ENCODE measurements at places on chromosomes 16 and 17.

DNA sequence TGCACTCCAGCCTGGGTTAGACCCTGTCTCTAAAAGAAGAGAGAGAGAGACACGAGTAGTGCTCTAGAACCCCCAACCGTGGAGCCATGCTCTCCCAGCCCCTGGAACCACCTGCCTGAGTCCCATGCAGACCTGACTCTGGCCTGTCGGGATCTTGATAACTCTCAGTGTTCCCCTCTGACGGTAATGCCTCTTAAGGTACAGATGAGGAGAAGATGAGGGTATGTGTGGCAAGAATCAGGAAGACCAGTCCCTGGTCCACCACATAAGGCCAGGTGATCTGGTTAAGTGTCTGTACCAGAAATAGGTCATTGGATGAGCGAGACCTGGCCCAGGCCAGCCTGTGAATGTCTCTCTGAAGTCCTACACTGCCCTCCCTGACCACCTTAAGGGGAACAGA lies 18.4 kb downstream of the OSBPL7 start:
- no peak for DNase-seq

GRCh38 chr17:58272367-58273280 lies 8.1 kb downstream of the MPO start:
- DNase-seq = no peak

DNA sequence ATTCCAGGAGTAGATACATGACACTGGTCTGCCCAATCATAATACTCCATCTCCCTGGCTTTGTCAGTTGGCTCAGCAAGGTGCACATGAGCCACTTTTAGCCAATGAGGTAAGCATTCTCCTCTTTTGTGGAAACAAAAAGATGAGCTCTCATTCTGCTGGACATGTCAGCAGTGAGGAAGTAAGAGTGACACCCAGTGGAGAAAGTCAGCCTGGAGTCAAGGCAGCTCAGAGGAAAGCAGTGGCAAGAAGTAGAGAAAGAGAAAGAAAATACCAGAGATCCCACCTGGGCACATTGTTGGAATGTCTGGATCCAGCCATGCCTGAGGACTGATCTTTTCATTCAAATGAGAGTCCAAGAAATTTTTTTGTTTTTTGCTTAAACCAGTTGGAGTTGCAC lies 496.9 kb upstream of the C16orf82 start:
- no peak for DNase-seq

DNA sequence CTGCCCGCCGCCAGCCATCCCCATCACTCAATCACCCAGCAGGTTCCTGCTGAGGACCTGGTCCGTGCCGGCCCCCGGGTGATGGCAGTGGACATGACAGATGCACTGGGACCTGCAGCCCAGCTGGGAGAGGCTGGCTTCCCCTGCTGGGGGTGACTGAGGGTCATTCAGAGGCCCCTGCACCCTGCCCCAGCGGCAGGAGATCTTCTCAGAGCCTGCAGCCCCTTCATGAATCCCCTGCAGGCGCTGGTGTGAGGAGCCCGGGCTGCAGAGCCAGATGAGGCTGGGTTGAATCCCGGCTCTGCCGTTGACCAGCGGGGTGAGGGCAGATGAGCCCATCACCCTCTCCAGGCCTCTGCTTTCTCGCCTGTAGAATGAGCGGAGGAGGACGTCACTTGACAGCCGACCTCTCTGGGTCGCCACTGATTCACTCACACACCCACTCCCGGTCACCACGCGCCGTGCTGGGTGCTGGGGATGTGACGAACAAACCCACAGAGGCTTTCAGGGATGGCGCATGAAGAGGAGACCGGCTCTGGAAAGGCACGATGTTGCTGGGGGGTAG lies 95.2 kb upstream of the CIBAR2 start:
- no peak for DNase-seq

GRCh38 chr17:82457073-82457928 lies 1.2 kb upstream of the NARF start:
- DNase-seq = no peak

DNA sequence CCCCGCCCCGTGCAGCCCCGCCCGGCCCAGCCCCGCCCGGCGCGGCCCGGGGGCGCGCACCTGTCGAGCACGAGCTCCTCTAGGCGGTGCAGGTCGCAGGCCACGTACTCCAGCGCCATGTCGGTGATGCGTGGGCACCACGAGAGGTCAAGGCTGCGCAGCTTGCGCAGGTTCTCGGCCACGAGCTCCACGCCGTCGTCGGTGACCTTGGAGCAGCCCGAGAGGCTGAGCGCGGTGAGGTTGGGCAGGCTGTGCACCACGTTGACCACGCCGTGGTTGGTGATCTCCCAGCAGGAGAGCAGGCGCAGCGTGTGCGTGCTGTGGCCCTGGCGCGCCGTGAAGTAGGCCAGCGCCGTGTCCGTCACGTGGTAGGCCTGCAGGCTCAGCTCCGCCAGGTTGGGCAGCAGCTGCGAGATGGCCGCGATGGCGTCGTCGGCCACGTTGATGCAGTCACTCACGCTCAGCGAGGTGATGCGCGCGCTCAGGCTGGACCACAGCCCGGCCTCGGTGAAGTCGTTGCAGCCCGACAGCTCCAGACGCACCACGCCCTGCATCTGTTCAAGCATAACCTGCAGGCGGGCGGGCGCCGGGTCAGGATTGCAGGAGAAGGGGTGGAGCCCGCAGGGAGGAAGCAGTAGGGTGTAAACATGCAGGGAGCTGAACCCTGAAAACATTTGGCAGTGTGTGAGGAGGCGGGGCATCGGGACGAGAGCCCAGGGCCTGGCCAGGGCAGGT lies 5.3 kb upstream of the WDR24 start:
- DNase-seq = peak; percentile 38

DNA sequence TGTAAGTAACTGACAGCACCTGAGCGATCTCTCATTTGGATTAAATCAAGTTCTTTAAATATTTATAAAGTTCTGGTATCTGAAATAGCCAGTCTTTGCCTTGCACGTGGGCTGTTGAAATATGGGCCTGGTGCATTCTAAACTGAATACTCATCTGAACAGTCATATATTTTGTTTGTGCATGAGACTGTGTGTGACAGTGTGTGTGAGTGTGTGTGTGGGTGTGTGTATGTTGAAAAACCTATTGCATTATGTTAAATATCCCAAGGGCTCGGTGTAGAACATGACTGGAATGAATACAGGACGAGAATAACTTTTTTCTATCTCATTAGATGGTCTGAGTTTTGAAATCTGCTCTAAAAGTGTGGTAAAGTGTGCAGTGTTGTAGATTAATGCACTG lies 82.4 kb upstream of the TOX3 start:
- no peak for DNase-seq

- DNase-seq = no peak
Observed at GRCh38 chr17:1562176-1562643, 382 bp downstream of the PITPNA start.

GRCh38 chr17:77741109-77741508 lies 217.4 kb upstream of the TNRC6C start:
- peak; percentile 2 for DNase-seq

- DNase-seq = no peak
Observed at GRCh38 chr16:54931120-54932014, 702 bp downstream of the IRX5 start.

GRCh38 chr17:77470800-77471733 lies 330.3 kb downstream of the SEC14L1 start:
- DNase-seq = no peak

- no peak for DNase-seq
Observed at GRCh38 chr17:75390982-75391381, 14.5 kb downstream of the GRB2 start.

DNA sequence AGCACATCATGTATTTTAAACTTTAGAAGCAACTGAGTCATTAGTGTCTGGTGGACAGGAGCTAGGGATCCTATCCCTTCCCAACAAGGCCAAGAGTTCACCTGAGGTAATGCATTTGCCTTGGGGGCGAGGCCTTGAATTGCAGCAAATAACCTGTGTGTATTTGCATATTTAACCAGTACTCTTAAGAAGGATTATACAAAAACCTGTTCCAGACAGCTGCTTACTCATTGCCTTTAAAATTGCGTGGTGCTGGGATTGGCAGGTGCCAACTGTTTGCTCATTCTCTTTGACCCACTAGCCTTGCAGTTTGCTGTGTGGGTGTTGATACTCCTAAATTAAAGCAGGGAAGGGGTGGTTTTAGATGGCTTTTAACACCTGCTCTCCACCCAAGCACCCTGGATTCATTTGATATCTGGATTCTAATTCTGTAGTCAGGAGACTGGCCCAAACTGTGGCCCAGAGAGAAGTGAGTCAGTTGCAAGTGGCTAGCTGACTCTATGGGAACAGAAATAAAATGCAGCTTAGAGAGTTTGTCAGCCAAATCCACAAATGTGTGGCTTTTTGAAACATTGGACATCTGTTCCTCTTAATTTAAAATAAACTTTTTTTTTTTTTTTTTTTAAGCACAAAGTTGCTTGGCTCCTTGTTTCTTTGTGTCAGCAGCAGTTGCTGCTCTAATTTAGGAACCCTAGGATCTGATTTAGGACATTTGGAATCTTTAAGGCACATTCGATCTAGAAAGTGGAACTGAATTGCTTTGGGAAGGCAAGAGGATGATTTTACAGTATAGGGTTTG lies 46.9 kb downstream of the TUBD1 start:
- DNase-seq = no peak

DNA sequence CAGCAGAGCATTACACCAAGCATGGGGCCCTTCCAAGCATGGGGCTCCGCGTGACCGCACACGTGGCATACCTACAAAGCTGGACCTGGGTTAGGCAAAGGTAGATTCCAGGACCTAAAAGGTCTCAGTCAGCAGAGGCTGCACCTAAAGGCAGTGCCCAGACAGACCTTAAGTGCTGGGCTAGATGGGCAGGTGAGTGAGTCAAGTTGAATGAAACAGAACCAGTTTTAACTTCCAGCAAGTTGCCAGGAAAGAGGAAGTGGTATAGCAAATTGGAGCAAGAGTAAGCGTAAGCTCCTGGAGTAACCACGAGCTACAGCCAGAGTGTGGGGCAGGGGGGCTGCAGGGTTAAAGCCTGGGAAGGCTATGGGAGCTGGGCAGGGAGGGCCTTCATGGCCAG lies 49.5 kb downstream of the SRCIN1 start:
- no peak for DNase-seq

- no peak for DNase-seq
Observed at GRCh38 chr17:49995055-49995738, at the start of gene DLX3. Gene DLX3 (minus strand): TSS chr17:49995224. CDS start chr17:49994998, 226 bp downstream.

DNA sequence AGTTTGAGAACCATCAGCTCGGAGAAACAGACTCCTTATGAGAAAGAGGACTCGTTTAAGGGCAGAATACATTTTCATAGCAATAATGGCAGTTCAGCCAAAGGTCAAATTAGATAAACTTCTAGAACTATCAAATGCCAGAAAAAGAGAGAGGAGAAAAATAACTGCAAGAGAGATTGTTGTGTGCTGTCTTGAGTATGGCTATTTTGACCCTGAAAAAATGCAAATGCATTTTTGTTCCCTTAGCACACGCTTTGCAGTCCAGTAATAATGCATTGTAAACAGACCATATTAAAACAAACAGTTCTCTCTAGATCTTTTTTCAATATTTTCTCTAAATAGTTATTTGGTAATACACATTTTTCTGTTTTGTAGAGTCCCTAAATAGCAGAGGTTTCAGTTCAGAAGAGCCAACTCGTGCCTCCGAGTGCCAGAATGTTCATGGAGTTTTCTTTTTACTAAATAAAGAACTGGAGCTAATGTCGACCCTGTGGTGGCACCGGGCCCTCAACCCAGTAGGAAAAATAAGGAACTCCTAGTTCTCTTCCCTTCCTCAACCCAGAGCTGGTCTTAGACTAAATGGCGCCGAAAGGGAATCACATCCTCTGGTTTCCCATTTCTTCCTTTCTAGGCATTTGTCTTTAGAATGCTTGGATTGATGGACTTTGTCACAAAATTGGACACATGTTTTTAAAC lies 298.0 kb downstream of the MAP2K4 start:
- DNase-seq = no peak

DNA sequence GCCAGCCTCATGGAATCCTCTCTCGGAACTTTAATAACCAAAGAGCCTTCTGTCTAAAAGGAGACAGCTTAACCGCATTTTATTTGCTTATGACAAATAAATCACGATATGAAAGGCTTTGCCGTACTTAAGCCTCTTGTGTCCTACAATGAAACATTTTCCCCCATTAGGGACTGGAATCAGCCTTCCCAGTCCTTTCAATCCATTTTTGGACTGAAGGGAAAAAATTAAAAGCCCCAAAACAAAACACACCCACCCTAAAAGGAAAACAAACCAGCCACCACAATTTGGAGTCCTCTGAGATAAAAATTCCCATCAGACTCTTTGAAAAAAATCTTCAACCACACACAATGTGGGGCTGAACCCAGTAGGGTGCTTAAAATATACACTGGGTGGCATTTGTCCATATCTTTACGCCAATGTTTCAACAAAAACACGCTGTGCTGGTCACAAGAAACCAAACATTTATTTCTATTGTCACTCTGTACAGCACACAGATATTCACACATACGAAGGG lies 3.0 kb downstream of the HOXB4 start:
- DNase-seq = no peak

- no peak for DNase-seq
Observed at GRCh38 chr16:55042556-55043432, 112.1 kb downstream of the IRX5 start.

DNA sequence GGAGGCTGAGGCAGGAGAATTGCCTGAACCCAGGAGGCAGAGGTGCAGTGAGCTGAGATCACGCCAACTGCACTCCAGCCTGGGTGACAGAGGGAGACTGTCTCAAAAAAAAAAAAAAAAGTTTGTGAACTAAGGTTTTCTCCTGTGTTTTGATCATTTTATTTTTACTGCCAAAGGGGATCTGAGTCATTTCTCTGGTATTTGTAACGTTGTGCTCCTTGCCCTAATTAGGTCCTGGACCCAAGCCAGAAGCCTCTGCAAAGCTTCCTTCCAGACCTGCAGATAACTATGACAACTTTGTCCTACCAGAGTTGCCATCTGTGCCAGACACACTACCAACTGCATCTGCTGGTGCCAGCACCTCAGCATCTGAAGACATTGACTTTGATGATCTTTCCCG lies 32.1 kb downstream of the IST1 start:
- no peak for DNase-seq

- DNase-seq = no peak
Observed at GRCh38 chr16:89697616-89698331, 3.7 kb downstream of the SPATA2L start.

DNA sequence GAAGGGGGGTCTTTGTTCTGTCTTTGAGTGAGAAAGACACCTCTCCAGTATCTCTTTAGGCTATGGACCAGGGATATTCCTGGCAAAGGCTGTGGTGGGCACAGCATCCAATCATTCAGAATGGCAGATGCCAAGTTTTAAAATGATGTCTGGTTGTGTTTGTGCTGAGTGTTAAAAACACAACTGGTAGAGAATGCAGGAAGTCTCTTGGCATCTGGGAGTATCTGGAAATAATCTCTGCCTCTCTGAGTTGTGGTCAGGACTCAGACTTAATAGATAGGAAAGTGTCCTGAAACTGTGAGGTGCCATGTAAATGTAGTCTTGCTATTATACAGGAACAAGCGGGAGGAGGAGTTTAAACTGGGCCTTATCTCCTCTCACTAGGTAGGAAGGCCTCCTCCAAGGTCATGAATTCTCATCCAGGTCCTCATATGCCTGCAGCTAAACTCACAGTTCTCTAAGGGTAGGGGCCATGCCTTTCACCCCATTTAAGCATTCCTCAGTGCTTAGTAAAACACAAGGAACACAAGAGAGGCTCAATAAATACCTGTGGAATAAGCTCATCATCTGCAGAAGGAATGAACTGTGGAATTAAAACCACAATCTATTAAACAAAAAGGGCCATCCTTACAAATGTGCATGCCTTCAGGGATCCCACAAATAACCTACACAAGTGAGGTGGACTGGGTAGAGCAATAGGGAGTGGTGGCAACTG lies 317.6 kb downstream of the CBLN1 start:
- DNase-seq = no peak
